ENCODE measurements at places on chromosomes 1 and 21. TPM values are rescaled to one million over a fixed set of nuclear protein-coding genes. Genes with fewer than 3 reads are reported as not detected.

MOB3C gene
- total RNA-seq: 7.2 TPM

PNRC2 gene
- total RNA-seq: 92.1 TPM

IGSF21 gene
- total RNA-seq: not detected

FCRL5 gene
- not detected for total RNA-seq

GBP5 gene
- total RNA-seq: not detected

OR2M3 gene
- total RNA-seq: not detected

GNG12 gene
- 95.4 TPM for total RNA-seq

S100A16 gene
- total RNA-seq: 1,016 TPM

FMN2 gene
- total RNA-seq: 0.43 TPM

PPIAL4G gene
- total RNA-seq: not detected

RNF115 gene
- 10.6 TPM for total RNA-seq

SPATC1L gene
- total RNA-seq: 15.6 TPM

OR2T2 gene
- not detected for total RNA-seq

BGLAP gene
- total RNA-seq: not detected

SH2D1B gene
- total RNA-seq: 0.07 TPM

ATP1B1 gene
- total RNA-seq: 73.0 TPM

PGLYRP4 gene
- total RNA-seq: not detected

C1orf21 gene
- 4.0 TPM for total RNA-seq

CACNA1S gene
- not detected for total RNA-seq
